ENCODE measurements at places on chromosomes 5 and 9. TPM values are rescaled to one million over a fixed set of nuclear protein-coding genes. Genes with fewer than 3 reads are reported as not detected.

The SH3RF2 gene
- total RNA-seq: 0.53 TPM

The PPP1R26 gene
- 11.0 TPM for total RNA-seq

The LOX gene
- 87.9 TPM for total RNA-seq

The ZNF454 gene
- total RNA-seq: 0.53 TPM

The CD74 gene
- 10.7 TPM for total RNA-seq

The LIFR gene
- 20.5 TPM for total RNA-seq

The CA9 gene
- 1.1 TPM for total RNA-seq

The SLC9A3 gene
- 2.1 TPM for total RNA-seq

The OGN gene
- under 0.01 TPM for total RNA-seq

The NFIB gene
- total RNA-seq: 5.8 TPM

The GNA14 gene
- not detected for total RNA-seq
